ENCODE measurements at places on chromosomes 16 and 17.

DNA sequence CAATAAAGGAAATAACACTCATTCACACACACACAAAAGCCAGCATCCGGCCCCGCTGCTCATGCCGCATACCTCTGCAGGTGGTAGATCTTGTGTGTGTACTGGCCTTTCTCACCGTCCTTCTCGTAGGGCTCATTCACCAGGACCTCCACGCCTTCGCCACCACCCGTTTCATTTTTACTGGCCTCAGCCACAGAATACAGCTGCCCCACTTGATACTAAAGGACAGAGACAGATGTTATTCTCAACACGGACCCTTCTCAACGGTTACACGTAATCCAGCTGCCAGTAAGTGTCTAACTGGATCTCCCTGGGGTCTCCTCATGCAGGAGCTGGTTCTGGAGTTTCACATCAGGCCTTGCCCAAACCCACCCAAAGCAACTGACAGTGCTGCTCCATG lies 9.7 kb downstream of the PITPNA start:
- no peak for DNase-seq

- no peak for DNase-seq
Observed at GRCh38 chr17:41655611-41656111, 31.3 kb upstream of the KRT17 start.

GRCh38 chr16:62926121-62926801 lies 890.0 kb upstream of the CDH8 start:
- DNase-seq = no peak

DNA sequence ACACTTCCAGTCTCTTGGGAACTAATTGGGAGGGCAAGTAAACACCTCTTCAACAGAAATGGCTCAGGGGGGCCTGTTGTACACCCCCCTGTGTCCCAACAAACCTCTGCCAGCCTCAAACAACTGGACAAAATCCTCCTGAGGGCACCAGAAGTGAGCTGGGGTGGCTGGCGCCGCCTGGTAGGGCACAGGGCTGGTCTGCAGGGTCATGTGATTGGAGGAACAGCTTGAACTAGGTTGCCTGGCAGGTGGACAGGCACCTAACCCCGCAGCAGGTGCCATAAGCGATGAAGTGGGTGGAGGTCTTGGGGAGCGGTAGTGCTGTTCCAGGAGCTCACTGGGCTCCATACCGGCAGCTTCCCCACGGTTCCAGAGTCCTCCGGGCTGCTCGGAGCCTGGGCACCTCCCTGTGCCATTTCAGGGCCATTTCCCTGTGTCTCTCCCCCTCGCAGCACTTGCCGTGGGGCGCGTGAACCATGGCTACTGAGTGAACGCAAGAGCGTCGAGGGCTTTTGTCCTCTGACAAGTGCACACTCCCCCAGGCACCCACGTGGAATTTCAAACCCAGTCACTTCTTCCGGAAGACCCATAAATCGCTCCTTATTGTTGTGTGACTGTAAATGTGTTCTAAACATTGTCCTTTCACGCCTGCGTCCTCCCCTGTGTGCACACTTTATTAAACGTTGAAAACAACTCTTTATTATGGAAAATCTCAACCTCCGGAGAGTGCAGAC lies 101.5 kb downstream of the SEC14L1 start:
- DNase-seq = no peak

- no peak for DNase-seq
Observed at GRCh38 chr17:73281928-73282327, 20.2 kb upstream of the CPSF4L start.

DNA sequence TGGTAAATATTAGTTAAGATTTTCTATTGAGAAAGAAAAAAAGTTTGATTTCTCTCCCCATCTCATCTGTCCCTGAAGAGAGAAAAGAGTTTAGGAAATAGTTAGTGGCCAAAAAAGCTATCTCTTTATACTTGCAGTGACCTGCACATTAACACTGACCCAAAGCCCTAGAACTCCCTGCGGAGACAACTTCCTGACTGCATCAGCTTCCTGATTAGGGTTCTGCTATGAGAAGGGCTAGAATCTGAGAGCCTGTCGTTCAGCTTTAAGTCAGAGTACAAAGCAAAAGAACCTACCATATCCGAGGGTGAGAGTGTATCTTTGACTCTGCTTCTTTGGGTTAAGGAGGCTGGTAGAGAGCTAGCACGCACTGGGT lies 24.7 kb downstream of the LIMD2 start:
- no peak for DNase-seq

- DNase-seq = no peak
Observed at GRCh38 chr16:11632455-11632939, 35.8 kb upstream of the SNN start.

- DNase-seq = no peak
Observed at GRCh38 chr17:8375738-8376259, 705 bp downstream of the KRABD2 start.

DNA sequence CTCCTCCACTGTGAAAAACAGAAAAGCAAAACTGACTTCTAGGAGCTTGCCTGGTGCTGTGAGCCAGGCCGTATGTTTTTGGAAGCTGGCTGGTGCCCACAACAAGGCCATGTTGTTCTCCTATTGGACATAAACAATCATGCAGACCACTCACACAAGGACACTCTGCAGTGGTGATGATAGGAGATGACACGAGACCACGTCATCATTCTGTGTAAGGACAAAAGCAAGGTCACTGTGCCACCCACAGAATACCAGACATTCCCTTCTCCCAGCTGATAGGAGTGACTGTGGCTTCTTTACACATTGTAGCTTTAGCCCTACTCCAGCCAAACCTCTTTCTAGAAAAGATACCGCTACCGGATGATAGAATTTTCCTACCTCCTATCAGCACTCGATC lies 47.7 kb upstream of the LCMT1 start:
- DNase-seq = no peak

DNA sequence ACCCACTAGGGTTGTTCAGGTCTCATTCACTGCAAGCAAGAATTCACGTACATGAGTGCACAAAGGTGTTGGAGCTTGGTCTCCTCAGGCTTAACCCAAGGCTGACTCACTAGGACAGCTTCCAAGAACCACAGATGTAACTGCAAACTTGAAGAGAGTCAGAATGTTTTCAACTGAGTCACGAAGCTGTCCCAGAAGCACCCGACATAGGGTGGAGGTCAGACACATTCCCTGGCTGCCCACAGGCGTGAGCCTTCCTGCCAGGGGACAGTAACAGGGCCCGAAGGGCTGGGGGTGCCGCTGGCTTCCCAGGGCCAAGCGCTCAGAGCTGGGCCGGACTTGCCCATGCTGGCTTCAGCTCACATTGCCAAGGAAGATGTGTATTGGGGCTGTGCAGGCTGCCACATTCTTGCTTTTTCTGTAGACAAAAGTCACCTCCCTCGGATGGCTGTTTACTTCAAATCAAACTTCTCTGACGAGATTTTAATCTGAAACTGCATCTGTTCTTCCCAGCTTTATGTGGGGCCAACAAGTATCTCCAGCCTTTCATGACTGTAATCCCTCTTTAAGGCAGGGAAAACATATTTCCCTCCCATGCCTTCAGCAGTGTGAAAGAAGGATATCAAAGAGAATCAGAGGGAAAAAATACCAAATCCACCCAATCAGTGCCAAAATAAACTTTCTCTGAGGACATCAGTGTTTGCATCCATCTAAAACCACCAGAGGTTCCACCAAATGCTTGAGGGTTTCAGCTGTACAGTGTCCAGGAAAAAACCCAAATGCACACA lies 14.3 kb downstream of the CMTM3 start:
- DNase-seq = no peak

DNA sequence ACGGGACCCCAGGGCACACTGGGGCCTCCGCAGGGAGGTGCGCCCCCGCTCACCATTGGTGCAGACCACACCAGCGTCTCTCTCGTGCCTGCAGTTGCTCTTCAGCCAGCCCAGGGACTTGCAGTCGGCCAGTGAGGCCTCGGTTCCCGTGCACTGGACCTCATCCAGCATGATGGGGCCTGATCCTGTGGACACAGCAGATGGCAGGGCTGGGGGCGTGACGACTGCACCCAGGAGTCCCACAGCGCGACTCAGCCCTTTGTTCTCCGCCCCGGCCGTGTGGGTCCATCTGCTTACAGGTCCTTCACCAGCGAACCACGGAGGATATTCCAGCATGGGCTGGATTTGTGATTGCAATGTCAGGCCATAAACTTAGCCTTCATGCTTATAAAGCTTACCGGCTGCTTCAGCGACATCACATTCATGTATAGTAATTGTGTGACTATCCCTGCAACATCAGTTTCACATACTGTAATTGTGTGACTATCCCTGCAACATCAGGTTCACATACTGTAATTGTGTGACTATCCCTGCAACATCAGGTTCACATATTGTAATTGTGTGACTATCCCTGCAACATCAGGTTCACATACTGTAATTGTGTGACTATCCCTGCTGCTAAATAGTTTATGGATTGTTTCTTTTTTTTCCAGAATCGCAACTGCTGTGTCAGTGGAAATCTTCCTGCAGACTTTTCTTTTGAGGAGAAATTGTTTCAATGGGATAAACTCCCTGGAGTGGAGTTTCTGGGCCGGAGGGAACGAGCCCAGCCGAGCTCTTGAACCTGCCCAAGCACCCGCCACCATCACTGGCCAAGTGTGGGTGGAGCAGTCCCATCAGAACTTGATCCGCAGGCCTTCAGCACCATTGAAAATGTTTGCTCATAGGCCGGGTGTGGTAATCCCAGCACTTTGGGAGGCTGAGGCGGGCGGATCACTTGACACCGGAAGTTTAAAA lies 4.8 kb downstream of the LGALS3BP start:
- DNase-seq = no peak

- DNase-seq = no peak
Observed at GRCh38 chr17:16439303-16439791, 24.0 kb downstream of the TRPV2 start.

DNA sequence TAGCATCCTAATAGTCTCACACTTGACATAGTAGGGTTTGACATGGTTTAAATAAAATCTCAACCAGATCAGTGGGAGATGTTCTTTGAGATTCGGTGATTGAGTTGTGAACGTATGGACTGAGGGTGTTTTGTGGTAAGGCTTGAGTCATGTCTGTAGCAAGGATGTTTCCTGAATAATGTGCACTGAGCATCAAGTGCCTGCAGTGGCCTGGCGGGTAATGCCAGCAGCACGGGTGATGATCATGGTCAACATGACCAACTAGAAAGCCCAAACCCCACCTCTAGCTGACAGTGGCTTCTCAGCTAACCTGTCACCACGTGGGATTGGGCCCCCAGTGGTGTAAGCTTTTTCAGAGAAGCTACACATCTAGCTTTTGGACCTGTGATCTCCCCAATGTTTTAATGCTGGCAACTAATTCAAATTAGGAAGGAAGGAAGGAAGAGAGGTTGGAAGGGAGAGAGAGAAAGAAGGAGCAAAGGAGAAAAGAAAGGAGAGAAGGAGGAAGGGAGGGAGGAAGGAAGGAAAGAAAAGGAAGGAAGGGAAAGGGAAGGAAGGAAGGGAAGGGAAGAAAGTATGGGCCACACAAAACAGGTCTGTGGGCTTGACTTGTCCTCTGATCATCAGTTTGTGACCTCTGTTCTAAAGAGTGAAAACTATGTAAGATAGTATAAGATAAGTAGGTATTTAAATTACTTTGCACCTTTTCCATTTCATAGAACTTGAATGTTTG lies 55.4 kb downstream of the WWOX start:
- no peak for DNase-seq

- no peak for DNase-seq
Observed at GRCh38 chr16:55498101-55498500, 10.8 kb upstream of the LPCAT2 start.

DNA sequence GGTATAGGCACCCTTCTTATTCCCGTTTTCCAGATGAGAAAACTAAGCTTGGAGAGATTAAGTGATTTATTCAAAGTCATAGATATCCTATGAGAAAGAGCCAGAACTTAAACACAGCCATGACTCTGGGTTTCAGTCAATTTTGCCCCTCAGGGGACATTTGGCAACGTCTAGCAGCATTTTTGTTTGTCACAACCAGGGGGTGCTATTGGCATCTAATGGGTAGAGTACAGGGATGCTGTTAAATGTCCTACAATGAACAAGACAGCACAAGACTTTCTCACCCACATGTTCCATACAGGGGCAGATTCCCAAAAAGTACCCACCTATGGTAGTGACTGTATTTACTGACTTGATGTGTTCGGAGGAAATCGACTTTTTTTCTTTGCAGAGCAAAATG lies 4.8 kb upstream of the SHISA9 start:
- DNase-seq = no peak

DNA sequence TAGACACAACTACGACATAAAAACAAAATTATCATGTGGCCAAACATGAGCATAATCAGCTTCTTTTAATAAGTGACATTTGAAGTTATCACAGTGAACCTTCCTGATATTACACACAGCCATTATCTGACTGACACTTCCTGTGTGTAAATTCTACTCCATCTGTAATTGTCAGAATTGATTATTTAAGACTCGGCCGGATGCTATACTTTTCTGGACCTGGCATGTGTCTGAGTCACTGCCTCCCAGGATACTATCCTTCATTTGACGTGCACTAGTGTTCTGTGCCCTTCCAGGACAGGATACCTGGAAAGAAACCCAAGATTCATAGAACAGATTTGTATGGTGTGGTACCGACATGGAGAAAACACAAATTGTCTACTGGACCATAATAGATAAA lies 242.0 kb downstream of the HS3ST3A1 start:
- no peak for DNase-seq

DNA sequence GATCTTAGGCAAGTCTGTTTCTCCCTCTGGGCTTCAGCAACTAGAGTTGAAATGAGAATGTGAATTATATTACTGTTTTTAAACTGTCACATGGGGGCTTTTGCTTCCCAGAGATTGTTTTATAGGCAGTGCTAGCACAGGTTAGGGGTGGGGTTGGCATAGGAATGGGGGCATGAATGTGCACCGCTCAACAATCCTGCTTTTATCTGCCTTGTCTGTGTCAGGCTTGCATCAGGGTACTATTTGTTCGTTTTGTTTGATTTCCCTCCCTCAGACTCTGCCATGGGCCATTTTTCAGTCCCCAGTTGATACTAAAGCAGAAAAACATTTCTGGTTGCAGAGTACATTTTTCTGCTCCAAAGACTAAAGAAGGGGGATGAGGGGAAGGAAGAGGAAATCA lies 34.6 kb upstream of the IRX6 start:
- no peak for DNase-seq

DNA sequence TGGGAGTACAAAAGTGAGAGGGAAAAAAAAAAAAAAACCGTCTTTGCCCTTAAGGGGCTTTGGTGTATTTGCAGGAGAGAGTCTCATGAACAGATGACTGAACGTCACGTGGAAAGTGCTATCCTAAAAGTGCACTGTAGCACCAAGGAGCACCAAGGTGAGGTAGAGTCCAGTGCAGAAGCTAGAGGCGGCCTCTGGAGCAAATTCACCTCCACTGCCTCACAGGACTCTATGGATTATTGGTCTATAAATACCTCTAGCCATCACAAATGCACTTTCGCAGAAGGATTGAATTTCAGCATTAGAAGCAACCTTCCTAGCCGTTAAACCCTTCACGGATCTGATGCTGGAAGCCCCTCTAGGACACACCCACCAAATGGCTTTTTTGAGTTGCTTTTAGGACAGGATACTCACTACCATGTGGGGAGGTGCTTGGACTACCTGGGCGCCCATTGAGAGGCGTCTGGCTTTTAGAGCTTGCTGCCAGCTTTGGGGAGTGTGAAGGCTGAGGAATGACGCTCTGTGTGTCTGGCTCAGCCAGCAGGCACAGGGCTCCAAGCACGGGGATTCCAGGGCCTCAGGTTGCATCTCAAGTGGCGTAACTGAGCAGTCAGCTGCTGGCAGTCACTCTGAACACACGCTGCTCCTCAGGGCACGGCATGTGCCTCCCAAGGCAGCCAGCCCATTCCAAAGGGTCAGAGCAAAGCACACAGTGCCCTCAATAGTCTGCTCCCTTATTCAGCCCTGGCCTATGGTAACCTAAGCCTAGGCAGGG lies 52.7 kb downstream of the CDRT4 start:
- DNase-seq = no peak
